Fibroblast of villous mesenchyme (primary cell): ENCODE measurements at places on chromosomes 12 and 14.

- peak; percentile 4 for DNase-seq
Measured at GRCh38 chr12:58026897-58027891, 85.8 kb downstream of the ATP23 start.

DNA sequence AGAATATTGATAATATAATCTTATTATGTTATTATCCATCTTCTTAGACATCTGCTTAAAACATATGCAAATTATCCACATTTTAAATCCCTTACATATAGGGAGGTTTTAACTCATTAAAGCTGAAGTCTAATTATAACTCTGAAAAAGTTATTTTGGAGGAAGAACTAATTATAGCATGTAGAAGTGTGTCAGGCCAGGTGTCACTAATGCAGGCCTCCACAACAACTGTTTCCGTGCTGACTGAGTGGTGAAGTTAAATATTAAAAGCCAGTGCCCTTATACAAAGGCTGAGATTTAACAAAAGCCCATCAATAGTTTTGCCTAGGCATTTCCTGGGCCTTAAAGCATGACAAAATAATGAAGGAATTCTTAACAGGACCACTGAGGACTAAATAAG lies 157.4 kb downstream of the LRRK2 start:
- DNase-seq = no peak

DNA sequence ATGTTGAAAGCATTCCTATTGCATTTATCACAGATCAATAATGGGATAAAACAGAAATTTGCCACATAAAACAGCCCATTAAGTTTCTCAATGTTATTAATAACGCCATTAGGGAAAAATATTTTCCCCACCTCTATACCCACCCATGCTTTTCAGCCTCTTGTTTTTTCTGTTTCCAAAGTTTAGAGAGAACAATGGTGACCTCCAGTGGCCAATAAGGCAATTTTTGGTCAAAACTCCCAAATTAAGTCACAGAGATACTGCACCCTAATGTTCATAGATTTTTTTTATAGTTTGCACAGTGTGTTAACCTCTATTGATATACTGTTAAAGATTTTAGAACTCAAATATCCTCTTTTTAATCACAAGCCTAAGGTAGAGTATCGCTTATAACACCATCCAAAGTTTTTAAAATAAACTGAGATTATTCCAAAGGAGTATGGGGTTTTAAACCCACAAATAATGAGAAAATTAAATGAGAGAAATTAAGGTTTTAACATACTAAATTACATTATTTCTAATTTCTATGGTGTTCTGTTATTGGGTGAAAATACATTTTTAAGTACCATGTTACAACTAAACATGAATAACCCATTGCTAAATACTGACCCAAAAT lies 184.7 kb upstream of the DCN start:
- DNase-seq = peak; percentile 48

GRCh38 chr14:76941544-76941943 lies 87.0 kb downstream of the IRF2BPL start:
- DNase-seq = no peak

GRCh38 chr12:63816031-63816430 lies 28.5 kb upstream of the SRGAP1 start:
- DNase-seq = no peak

GRCh38 chr12:117825827-117826226 lies 143.0 kb downstream of the KSR2 start:
- no peak for DNase-seq
